ENCODE measurements at places on chromosomes 12 and 14.

DNA sequence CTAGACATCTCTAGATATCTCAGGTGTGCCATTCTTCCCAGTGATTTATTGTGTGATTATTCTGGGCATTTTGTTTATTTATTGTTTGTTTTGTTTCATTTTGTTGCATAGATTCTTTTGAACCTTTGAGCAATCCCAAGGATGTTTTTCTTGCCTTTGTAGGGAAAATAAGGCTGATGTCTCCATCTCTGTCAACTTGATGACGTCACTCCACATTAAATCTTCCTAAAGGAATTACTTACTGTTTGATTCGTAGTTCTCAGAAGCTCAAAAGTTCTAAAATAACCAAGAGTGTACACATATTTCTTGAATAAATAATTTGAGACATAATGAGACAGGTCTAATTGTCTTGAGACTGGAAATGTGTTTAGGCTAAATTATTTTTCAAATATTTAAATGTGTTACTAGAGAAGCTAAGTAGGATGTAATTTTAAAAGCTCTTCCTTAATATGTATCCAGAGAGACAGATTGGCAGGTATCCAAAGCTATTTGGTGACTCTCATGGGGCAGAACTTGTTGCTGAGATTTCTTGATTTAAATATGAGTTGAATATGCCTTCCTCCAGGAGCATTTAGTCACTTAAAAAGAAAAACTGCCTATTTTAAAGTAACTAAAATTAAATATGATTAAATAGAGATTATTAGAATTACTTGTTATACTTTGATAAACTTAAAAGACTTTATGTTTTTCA, 128.7 kb downstream of the CNTN1 start:
- DNase-seq, result no peak

DNA sequence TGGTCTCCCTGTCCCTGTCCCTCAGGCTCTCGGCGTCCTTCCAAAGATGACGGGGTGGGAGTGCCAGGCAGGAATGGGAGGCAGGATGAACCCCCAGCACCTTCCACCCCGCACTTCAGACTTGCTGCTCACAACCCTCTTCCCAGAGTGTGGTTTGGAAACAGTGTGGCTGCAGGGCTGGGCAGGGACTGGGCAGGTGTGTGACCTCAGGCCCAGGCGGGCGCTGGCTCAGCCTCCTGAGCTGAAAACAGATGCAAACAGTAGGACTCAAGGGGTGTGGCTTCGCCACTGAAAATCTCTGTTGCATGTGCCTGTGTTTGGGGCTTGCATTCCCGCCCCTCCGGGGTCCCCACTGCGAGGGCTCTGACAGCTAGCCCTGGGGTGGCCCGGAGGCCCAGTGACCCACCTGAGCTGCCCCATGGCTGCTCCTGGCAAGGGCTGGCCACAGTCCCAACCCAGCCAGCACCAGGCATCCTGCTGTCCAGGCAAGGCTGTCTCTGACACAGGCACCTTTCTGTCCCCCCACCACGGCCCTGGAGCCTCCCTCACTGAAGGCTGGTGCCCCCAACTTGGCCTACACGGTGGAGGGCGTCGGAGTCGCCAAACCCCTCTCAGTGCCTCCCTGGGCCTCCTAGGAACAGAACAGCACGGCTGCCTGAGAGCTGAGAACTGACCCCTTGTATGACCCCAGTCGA, 46.1 kb downstream of the BEGAIN start:
- DNase-seq, result peak; percentile 16

DNA sequence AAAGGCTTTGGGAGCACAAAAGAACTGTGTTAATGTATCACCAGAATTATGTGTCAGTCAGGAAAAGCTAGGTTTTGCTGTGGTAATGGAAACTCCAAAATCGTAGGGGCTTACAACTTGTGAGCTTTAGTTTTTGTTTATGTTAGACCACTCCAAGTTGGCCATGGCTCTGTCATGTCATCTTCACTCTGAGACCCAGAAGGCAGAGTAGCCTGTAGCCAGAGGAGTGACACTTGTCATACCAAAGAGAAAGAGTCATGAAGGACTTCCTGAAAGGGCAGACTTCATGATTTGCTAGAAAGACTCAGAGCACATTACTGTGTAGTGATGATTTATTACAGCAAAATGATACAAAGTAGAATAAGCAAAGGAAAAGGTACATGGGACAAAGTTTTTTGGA, 133.6 kb upstream of the SSTR1 start:
- no peak for DNase-seq

DNA sequence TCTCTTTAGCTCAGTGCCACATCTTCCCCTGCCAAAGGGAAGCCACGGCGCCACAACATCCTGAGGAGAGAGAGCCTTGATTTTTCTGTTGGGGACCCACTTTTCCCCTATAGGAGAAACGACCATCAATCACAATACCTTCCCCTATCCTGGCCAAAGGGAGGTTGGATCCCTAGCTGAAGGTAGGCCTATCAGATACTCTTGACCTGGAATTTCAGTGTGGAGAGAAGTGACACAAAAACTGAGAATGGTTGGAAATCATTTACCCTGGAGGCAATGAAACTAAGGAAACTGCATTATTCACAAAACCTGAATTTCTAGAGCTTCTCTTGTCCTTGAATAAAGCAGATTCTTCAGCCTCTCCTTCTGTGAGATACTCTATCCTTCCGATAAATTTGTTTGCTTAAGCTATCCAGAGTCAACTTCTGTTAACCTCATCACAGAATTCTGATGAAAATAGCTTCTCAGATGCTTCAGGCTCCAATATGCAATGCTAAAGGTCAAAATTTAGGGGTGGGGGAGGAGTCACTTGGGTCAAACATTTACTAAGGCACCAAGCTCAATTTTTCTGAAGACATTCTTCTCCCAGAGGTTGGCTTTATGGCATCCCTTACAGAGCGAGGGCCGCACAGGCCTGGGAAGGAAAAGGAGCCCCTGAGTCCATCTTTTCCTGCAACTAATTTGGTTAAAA, 27.0 kb upstream of the DUSP6 start:
- DNase-seq, result no peak

DNA sequence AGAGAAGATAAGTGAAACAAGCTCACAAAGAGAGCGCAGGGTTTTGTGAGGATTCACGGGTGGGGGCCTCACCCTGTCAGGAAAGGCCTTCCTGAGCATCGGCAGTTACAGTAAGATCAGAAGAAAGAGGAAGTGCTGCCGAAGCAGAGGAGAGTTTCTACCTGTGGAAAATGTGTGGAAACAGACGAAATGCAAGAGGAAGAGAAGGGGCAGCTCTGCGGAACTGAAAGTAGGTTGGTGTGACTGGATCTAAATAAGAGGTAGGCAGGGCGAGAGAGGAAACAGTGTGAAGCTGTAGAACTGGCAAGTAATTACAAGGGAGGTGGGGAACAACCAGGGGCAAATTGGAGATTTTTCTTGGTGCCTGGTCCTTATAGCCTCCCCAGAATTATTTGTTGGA, 2.6 kb downstream of the GPR68 start:
- no peak for DNase-seq

GRCh38 chr14:41016213-41016612, 590.5 kb upstream of the LRFN5 start:
- DNase-seq, result no peak

DNA sequence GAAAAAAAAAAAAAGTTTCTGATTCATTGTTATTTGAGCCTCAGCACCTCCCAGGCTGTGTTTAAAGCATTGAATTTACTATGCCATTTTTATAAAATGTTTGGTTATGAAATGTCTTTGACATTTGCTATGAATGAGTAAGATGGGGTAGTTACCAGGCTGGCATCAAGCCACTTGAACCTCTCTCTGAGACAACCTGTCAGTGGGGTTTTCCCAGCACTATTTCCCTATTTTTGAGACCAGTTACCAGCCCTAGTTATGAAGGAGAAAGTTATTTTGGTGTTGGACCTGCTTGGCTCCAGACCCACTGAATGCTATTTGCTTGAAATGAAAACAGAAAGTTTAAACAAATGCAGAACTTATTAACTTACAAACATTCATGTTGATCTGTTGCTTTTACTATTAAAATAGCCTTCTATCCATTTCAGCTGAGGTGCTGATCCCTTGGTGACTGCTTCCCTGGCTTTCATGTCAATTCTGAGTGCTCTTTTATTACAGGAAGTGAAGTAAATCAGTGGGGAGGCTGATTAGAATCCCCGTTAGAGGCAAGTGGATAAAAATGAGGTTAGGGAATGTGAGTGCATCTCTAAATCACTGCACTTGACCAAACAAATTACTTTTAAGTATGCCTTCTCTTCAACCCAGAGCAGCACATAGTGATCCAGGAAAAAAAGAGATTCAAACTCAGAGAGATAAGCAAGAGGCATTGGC, 37.8 kb downstream of the LLPH start:
- DNase-seq, result no peak

GRCh38 chr14:91119556-91120311, 5.9 kb downstream of the DGLUCY start:
- no peak for DNase-seq

DNA sequence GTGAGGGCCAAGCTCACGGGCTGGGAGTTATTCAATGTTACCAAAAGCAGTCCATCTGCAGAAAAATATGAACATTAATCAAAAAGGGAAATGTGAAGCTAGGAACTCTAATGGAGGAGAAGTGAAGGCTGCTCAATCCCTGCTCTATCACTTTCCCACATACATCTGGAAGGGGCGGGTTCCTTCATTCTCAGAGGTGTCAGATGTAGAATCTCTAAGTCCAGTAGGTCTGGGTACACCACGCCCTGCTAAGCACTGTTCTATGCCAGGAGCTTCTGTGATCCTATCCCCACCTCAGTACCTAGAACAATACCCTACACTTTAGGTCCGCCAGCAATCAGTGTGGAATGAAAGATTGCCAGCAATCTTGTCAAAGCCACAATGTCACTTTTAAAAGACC, 37.0 kb upstream of the ANO2 start:
- DNase-seq, result no peak

DNA sequence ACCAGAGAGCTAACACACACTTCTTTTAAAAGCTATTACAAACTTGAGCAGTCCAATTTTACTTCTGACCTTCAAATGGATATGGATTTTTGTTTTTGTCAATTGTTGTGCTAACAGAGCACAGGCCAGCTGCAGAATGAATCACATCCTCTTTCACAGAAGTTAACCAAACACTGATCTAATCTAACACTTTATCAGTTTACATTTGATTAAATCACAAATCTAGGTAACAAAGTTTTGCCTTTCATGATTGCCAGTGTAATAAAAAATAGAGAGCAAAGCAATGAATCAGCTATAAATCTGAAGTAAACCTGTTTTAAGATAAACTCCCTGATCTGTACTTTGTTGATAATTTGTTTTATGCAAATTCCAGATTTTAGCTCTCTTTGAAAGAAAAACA, 273.1 kb upstream of the RGS6 start:
- no peak for DNase-seq

GRCh38 chr12:15962760-15963159, 51.6 kb downstream of the DERA start:
- no peak for DNase-seq

DNA sequence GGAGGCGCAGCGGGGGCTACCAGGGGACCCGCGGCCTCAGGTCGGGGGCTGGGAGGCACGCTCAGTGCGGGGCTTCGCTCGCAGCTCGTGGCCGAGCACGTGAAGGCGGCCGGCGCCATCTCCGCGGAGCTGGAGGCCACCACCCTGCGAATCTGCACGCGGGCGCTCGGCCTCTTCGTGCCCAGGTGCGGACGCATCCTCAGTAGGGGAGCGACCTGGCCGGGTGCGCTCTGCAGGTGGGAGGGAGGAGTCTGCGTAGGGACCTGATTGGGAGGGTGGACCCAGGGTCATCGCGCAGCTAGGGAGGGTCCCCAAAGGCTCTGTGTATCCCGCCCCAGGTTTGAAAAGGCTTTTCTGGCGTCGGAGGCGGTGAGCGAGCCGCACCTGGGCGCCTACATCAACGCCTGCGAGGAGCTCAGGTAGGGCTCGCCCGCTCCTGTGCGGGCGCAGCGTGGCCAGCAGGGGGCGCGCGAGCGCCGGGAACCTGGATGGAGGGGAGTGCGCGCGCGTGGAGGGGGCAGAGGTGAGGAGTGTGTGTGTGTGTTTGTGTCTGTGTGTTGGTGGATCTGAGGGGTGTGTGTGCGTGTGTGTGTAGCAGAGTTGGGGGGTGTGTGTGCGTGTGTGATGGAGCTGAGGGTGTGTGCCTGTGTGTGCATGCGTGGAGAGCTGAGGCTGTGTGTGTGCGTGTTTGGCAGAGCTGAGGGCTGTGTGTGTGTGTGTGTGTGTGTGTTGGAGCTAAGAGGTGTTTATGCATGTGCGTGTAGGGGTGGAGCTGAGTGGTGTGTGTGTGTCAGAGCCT, 10.3 kb downstream of the EXOC3L4 start:
- DNase-seq, result peak; percentile 71

DNA sequence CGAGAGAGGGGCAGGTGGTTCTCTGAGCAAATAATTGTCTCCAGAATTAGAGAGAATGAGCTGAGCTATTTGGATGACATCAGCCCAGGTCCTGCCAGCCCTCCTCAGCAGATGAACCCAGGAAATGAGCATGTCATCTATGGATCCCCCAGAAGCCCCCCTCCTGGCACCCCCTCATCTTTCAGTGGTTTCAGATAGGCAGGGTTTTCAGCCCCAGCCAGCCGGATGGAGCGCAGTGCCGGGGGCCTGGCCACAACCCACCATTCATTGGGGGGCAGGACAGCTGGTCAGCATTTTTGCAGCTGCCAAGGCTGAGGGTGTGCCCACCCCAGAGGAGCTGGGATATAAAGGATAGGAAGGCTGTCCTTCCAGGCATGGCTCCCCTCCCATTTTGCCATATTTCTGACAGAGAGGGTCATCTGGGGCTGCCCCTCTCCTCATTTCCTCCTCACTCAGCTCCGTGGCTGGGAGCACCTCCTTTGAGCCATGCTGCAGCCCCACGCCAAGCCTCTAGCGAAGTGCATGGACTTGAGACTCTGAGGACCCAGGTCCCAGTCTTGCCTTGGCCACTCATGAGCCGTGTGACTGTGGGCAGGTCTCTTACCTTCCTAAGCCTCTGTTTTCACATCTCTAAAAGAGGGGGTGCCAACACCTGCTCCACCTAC, 6.0 kb upstream of the KRT71 start:
- DNase-seq, result no peak

GRCh38 chr12:1517007-1517406, 77.4 kb downstream of the FBXL14 start:
- DNase-seq, result no peak

GRCh38 chr12:114287821-114288525, 118.0 kb downstream of the TBX5 start:
- no peak for DNase-seq

- no peak for DNase-seq
Observed at GRCh38 chr12:88896958-88897357, 316.7 kb upstream of the KITLG start.

GRCh38 chr14:22474730-22475351, 114.2 kb downstream of the DAD1 start:
- DNase-seq, result no peak

GRCh38 chr12:16159571-16159970, 117.9 kb downstream of the SLC15A5 start:
- no peak for DNase-seq

Data from left hindlimb (tissue), 1 donor.